ENCODE measurements at places on chromosomes 5 and 9.

DNA sequence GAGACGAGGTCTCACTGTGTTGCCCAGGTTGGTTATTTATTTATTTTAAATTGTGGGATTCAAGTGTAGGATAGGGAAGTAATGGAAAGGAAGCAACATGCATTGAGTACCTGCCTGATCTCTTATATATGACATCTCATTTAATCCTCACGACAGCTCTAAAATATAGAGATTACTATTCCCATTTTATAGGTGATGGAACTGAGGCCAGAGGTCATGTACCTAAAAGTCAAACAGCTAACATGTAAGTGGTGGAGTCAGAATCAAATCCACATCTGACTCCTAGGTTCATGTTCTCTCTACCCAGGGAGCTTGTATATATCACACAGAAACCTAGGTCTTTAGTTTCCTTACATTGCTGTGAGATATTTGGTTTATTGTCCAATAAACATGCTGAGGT, 26.1 kb upstream of the MATR3 start:
- no peak for DNase-seq

- no peak for DNase-seq
Observed at GRCh38 chr5:171702135-171702770, 83.4 kb upstream of the SMIM23 start.

DNA sequence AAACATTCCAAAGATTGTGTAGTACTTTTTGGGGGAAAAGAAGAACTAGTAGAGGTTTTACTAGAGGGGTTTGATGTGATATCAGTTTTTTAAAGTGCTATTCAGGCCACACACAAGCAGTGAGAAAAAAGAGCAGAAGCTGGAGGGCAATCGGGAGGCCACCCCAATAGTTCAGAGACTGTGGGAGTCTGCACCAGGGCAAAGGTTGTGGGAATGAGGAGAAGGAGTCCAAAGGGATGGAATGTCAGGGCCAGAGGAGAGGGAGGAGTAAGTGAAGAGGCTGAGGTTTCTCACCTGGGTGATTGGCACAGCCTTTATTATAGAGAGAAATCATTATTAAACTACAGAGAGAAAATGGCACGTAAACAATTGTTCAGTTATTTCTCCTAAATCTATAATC, 134.9 kb upstream of the RAD23B start:
- no peak for DNase-seq

- DNase-seq: no peak
Observed at GRCh38 chr9:105320568-105320967, 76.1 kb downstream of the SLC44A1 start.

GRCh38 chr5:135178476-135179155, 144.6 kb upstream of the PITX1 start:
- DNase-seq: no peak

DNA sequence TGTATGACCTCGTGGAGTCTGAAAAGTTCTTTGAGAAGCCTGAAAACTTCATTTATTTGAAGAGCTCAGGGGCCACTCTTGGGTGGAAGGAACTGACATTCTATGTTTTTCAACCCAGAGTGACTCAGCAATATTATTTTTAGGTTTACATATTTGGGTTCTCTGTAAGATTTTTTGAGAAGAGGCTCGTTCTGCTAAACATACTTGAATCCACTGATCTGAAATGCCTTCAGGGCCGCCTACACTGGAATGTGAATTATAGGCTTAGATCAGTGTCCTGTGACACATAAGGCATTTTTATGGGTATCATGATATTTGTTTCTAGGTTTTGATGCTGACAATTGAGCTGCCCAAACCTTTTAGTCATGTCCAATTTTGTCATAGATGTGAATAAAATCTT, 86.2 kb downstream of the PSAT1 start:
- DNase-seq: no peak

GRCh38 chr5:3862906-3863305, 267.3 kb downstream of the IRX1 start:
- DNase-seq: no peak

- no peak for DNase-seq
Observed at GRCh38 chr9:122325124-122325523, 45.7 kb upstream of the PTGS1 start.

DNA sequence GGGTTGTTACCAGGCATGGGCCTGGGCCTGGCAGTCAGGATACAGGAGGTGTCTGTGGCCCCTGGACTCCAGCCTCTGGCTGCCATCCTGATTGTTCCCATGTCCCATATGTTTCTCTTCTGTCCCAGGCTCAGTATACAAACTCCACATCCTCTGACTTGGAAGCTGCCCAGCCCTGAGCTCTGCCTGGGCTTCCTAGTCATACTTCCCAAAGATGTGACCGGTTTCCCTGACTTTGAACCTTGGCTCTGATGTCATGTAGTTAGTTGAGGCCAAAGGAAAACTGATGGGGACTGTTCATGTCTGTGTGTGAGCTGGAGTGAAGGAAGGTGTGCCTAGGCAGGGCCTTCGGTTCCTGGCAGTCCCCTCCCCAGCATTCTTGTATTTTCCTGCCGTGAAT, 50.4 kb downstream of the CYSTM1 start:
- no peak for DNase-seq

DNA sequence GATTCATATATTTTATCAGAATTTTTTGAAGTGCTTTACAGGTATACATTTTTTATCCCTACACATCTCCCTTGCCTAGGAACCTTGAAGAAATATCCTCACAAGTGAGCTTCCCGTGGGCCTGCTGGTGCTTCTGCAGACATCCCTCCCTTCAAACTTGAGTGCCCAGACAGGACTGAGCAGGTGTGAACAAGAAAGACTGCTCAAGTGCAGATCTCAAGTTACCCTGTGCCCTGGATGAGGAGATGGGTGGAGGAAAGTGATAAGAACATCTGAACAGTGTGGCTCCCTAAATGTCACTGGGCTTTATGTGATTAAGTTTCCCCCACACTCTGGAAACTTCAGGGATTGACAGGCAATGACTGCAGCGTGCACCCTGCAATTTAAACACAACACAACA, 209.8 kb downstream of the TLE1 start:
- DNase-seq: no peak

DNA sequence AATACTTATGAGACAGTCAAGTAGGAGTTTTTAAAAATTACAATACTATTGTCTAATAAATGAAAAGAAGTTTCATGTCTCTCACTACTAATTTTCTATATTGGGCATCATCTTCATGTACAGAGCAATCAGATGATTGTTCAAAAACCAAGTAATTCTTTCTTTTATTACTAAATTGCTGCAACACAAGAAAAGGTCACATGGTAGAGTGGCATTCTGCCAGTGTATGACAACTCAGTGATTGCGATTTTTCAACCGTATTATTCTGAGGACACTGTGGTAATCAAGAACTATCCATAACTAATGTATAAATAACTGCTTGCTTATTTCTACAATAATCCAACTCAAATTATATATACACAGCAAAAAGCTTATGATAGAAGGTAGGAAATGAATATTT, 96.7 kb upstream of the GRHPR start:
- no peak for DNase-seq

DNA sequence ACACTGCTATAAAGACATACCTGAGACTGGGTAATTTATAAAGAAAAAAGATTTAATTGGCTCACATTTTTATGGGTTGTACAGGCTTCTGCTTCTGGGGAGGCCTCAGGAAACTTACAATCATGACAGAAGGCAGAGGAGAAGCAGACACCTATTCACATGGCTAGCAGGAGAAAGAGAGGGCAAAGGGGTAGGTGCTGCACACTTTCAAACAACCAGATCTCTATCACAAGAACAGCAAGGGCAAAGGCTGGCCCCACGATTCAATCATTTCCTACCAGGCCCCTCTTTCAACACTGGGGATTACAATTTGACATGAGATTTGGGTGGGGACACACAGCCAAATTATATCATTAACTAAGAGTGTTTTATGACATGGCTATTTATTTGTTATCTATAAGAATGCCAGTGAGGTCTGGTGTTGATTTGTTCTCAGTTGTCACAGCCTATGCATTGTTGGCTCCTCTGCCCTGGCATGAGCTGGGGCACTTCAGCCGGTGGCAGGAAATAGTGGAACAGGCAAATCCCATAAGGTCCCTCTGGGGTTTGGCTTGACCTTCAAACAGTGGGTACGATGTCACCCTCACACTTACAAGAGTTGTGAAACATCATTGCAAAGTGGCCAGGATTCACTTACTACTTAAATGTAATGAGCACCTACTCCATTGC, 44.1 kb downstream of the SPARC start:
- DNase-seq: no peak

DNA sequence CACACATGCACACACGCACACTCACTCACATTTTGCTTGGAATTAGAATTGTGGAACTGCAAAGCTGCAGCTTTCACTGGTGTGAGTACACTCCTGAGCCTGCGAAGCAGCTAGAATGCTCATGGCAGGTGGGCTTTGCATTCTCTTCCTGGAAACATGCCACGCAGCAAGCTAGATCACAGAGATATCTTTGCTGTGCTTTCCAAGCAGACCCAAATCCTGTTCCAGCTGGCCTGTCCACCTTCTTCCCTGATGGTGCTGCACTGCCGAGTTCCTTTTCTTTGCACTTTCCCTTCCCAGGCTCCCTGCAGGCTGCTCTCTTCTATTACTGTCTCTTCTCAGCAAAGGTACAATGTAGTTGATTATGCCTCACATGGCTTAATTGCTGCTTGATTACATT, 92.7 kb upstream of the CKMT2 start:
- no peak for DNase-seq

GRCh38 chr5:96776621-96777020, 31.1 kb downstream of the ERAP1 start:
- DNase-seq: no peak

GRCh38 chr9:128607642-128608350, 48.9 kb downstream of the DYNC2I2 start:
- no peak for DNase-seq

- no peak for DNase-seq
Observed at GRCh38 chr5:107915176-107915812, 244.6 kb upstream of the EFNA5 start.

- DNase-seq: no peak
Observed at GRCh38 chr5:22590677-22591268, 262.4 kb downstream of the CDH12 start.

DNA sequence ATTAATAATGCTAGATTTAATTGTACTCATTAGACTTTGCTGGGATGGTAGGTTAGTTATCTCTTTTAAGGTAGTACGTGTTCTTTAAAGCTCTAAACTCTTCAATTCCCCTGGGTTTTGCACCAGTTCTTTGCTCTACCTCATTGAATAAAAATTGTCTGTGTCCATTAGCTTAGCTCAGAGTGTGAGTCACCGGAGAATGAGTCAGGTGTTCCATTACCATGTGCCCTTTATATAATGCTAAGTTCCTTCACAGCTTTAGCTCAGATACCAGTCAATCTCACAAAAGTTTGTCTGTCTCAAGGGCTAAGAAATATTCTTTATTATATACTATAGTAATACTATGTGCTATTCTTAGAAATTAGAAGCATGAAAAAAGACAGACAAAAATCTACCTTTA, 339.4 kb downstream of the PRELID2 start:
- DNase-seq: no peak

GRCh38 chr5:5363045-5363444, 59.4 kb upstream of the ICE1 start:
- no peak for DNase-seq

DNA sequence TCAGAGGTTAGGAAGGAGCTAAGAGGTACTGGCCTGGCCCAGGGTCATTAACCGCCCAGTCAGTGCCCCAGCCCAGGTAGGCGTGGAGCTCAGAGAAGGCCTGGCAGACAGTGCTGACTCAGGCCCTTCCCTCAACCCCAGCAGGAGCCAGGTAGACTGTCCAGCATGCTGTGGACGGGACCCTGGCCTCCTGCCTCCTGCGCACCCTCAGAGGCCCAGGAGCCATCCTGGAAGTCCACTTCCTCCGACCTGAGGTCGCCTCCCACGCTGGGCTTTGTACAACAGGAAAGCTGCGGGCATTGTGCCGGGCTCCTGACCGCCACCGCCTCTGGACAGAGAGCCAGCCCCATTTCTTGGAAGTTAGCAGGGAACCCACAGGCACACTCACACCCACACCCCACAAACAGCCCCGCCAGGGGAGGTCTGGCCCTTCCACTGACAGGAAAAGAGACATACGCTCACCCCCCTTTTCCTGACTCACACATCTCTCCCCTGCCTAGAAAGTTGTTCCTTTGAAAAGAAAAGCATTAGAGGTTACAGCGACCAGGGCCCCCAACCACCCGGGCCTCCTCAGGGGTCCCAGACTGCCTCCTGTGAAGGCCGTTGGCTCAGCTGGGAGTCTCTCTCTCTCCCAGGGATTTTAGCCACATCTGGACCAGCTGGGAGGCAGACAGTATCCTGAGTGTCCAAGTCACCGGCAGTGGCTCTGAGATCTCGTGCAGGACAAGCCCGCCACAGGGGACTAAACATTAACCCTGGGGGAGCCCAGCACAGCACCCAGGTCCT, 7.7 kb downstream of the RALGDS start:
- no peak for DNase-seq

- DNase-seq: no peak
Observed at GRCh38 chr9:89386797-89387196, 68.5 kb downstream of the SECISBP2 start.

- no peak for DNase-seq
Observed at GRCh38 chr5:170108266-170108785, 2.6 kb downstream of the FOXI1 start.

DNA sequence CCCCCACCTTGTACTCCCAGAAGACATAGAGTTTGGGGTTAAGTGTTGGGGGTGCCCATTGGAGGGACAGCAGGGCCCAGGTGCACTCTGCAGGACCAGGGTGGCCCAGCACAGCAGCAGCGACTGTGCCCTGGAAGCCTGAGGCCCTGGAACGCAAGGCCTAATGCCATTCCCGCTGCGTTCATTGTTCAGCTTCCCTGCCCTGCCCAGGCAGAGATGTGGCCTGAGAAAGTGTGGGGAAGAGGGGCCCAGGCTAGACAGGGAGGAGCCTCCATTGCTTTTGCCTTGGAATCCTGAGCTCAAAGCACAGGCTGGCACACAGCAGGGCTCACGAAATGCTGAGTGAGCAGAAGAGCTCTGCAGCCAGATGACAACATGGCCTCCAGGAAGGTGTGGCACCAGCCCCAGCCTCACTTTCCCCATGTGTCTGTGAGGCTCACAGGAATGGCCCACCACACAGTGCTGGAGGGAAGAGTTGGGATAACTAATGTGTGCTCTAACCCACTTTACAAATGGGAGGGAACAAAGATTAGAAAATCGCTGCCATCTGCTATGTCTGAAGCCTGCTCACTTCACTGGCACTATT, 19.4 kb downstream of the S1PR3 start:
- DNase-seq: no peak

DNA sequence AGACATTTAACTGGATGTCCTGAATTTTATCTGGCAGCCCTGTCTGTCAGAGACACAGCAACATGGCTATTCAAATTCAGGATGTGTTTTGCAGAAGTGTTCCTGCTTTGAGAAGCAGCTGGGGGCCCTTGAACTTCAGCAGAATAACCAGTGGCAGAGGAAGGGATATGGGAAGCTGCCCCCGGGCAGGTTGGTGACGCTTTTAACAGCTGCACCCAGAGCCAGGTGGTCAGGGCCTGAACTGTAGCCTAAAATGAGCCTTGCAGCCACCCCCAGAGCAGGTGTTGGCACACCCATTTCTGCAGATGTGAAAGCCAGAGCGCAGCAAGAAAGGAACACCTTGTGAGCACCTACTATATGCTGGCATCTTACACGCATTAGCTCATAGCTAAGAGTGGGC, 128.7 kb upstream of the BOD1 start:
- no peak for DNase-seq

- no peak for DNase-seq
Observed at GRCh38 chr5:26669031-26669430, 369.4 kb downstream of the CDH9 start.

Data from T-helper 2 cell (primary cell).